ENCODE measurements at places on chromosomes 2 and 18.

DNA sequence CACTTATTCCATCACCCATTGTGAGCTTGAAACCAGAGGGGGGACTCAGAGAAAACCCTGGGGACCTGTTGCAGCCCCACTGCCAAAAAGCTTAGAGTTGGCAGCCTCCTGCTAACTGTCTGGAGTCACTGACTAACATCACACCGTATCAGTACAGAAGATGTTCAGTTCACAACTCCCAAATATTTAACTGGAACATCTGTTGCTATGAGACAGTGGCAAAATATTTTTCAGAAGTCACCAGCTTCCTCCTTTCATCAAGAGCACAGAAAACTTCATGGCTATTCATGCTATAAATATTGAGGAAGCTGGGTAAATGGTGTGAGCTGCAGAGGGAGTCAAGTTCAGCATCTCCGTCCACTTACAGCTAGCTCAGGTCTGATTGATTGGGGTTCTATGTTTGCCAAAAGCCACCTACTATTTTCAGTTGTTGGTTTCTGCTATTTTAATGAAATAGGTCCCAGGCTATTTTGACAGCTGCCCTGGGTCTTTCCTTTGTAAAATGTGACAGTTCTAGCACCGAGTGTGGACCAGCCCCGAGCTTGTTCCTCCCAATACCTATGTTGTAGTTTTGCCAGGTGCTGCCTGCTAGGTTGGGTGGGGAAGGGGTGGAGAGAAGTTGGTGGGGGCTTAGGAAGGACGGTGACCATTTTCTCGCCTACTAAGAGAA lies 9.8 kb downstream of the TUBB6 start:
- peak; percentile 83 for DNase-seq

- no peak for DNase-seq
Measured at GRCh38 chr2:121796239-121796638, 40.8 kb downstream of the TSN start.

- peak; percentile 17 for DNase-seq
Measured at GRCh38 chr2:160674146-160674750, 180.6 kb upstream of the RBMS1 start.

- DNase-seq, result no peak
Measured at GRCh38 chr2:19738707-19739106, 163.1 kb downstream of the TTC32 start.

GRCh38 chr2:68466361-68466777 lies 725 bp downstream of the FBXO48 start:
- DNase-seq, result peak; percentile 53

DNA sequence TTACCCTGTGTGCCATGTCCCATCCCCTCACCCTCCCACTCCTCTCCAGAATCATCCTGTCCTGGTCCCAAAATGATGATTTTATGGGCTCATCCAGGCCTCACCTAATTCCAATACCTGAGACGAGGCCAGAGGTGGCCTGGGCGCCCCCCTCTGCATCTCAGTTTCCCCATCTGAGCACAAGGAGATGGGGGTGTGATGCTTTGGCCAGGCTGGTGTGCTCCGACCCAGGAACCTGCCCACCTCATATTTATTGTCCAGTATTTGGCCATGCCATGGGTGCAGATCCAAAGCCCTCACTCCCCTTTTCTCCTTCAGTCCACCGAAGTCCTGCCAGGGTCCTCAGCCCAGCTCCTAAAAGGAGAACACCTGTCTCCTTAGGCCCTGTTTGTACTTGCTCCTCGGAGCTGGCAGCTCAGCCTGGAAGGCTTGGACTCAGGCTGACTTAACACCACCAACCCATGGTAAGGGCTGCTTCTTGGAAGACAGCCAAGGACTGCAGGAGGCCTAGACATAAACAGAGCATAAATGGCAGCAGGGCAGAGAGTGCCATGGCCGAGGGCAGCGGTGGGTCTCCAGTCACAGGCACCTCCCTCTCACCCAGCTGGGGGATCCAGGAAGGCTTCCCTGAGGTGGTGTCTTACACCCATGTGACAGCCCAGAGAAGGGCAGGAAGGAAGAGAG lies 3.6 kb downstream of the TEX51 start:
- DNase-seq, result no peak

DNA sequence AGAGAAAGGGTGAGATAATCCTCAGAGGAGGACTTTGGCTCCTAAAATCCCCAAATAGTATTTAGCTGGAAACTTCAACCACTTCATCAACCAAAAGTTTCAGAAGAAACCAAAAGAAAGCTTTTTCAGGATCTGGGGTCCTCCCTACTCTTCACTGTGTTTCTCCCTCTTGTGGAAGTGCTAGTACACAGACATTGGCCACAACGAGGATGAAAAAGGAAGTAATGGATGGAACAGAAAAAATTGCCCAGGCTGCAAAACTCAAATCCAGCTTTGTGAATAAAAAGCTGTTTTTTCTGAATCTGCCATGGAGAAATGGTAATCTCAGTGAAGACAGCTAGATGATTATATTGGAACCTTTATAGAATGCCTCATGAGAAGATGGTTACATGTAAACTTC lies 4.0 kb downstream of the PID1 start:
- DNase-seq, result peak; percentile 54

DNA sequence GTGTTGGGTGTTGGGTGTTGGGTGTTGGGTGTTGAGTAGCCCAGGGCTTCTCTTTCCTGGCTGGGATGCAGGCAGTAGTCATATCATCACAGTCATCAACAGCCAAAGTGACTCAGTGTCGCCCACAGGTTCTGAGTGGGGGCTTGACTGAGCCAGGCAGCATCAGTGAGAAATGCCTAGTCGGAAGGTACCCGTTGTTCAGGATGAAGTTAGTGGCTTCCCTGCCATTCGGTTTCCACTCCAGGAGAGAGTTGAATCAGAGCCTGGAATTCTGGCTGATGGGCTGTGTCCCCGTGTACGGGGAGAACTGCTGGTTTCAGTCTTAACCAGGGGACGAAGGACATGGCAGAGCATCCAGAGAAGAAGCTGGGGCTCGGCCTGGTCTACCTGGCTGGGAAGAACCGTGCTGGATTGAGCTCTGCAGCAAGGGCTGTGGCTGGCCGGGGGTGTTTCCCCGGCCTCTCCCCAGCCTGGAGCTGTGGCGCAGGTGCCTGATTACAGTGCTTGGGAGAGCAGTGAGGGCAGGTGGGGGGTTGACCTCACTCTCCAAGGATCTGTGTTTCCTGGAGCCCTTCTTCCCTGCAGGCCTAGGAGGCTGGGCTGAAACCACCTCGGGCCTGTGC lies 49.4 kb downstream of the AGAP1 start:
- no peak for DNase-seq

DNA sequence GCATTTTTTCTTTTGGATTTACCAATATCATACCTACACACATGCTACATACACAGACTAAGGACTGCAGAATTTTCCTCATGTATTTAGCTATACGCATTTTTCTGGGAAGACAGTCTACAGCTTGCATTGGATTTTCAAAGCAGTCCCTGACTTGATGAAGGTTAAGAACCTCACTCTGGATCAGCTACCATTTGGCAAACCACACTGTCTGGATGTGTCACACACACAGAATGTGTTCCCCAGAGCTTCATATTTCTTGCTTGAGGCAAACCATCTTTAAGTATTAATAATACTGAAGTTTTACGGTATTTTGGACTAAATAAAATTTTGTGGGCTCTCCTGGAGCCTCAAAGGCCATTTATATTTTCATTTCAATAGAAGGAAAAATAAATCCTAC lies 102.3 kb downstream of the TCF4 start:
- DNase-seq, result no peak

GRCh38 chr2:231530099-231531011 lies at the start of gene NMUR1:
NMUR1 (minus strand) TSS chr2:231530445; CDS start chr2:231530361, 84 bp downstream.
- peak; percentile 78 for DNase-seq

GRCh38 chr18:21682371-21683051 lies 22.1 kb downstream of the ABHD3 start:
- peak; percentile 85 for DNase-seq

- no peak for DNase-seq
Measured at GRCh38 chr2:186590350-186590758, 498 bp downstream of the ITGAV start.

- peak; percentile 3 for DNase-seq
Measured at GRCh38 chr2:117058366-117058765, 756.1 kb upstream of the DDX18 start.

DNA sequence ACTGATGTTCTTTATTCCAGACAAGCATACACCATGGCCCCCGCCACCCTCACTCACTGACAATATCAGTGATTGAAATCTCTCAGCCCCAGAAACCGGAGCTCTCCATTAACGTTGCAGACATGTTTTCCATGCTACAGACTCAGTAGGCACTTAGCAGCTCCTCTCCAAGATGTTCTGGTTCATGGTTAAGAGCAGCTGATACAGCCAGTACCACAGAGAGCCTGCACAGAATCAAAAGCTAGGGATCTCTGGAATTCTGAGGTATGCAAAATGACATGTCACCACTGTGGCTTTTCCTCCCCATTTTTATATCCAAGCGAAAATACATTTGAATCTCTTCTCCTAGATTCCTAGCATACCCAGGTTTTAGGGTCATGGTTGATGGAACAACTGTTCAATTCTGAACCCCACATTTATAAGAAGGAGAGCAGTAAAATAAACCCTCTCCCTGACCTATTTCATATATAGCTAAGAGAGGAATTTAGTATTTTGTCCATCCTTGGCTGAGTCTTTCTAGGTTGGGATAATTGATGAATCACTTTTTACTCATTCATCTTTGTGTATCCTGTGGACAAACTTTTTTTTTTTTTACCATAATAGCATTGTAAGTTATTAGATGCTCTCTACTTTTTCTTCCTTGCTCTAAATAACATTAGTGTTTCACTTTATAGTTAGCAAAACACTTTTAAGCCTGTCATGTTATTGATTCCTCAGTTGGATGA lies 488.4 kb upstream of the PIK3C3 start:
- no peak for DNase-seq

- DNase-seq, result no peak
Measured at GRCh38 chr2:149059822-149060221, 21.3 kb downstream of the LYPD6B start.
